ENCODE measurements at places on chromosomes 3 and 15. TPM values are rescaled to one million over a fixed set of nuclear protein-coding genes. Genes with fewer than 3 reads are reported as not detected.

The LRRC31 gene
- total RNA-seq = not detected

The GHSR gene
- total RNA-seq = not detected

The LIPC gene
- total RNA-seq = not detected

The PCCB gene
- total RNA-seq = 64.1 TPM

The SLC15A2 gene
- 15.2 TPM for total RNA-seq

The ATP8B4 gene
- total RNA-seq = not detected

The TMEM87A gene
- total RNA-seq = 23.6 TPM

The GOLGA8M gene
- total RNA-seq = not detected

The CELSR3 gene
- total RNA-seq = 8.4 TPM

The LYSMD2 gene
- total RNA-seq = 0.89 TPM

The DAZL gene
- total RNA-seq = not detected

The ALDH1A2 gene
- total RNA-seq = not detected

- DNase-seq = peak; percentile 53
These were observed 505 bp upstream of the WNT5A start for GRCh38 chr3:55487381-55488241.

GRCh38 chr3:190118438-190118837, 2.3 kb downstream of the P3H2 start:
- no peak for DNase-seq

- peak; percentile 56 for DNase-seq
These were observed 25.1 kb downstream of the C3orf18 start for GRCh38 chr3:50542177-50543034.

GRCh38 chr3:183180110-183180783, 17.7 kb upstream of the LAMP3 start:
- DNase-seq = no peak

GRCh38 chr15:72197460-72198355, at the start of gene GRAMD2A:
GRAMD2A (minus strand) TSS chr15:72197787.
- DNase-seq = no peak

DNA sequence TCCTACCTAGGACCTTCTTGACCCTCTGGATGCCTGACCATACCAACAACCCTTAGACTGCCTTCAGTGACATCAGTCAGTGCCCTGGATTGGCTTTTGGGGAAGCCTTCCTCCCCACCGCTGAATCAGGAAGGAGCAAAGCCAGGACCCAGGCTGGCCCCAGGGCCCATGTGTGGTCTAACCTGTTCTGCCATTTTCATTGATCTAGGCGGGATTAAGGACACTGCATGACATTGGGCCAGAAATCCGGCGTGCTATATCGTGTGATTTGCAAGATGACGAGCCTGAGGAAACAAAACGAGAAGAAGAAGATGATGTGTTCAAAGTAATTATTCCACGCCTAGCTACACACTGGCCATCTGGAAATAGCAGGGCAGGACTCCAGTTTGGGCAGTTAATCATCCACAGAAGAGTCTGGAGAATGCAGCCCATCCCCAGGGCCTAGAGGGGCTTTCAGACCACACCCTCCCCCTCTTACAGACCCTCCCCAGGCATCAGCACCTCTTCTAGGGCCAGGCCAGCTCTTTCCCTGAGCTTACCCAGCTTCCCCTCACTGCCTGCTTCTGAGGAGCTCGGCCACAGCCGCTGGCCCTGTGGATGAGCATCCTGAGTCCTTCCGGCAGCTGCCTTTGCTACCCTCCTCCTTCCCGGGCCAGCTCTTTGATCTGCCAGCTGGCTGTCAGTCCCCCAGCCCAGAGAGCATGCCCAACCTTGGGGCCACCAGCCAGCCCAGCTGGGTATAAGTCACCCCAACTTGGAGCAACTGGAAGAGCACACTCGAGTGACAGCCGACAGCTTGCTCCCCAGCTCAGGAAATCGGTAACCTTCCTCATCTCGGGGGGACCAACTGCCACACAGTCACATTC, 45.9 kb downstream of the CHDH start:
- no peak for DNase-seq

DNA sequence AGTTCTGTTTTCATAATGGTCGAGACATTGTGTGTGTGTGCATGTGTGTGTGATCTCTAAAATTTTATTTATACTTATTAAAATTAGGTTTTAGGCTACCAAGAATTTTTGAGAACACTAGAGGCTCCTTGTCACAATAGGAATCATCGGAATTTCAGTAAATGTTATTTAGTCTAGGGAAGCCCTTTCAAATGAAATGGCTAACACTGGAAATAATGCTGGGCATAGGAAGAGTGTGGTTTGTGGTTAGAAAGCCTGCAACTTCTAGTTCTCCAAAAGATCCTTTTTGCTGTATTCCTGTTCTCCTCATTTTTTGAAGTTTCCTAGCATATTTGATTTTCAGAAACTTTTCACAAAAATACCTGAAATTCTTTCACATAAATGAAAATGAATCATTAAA, 92.5 kb upstream of the MBNL1 start:
- no peak for DNase-seq

DNA sequence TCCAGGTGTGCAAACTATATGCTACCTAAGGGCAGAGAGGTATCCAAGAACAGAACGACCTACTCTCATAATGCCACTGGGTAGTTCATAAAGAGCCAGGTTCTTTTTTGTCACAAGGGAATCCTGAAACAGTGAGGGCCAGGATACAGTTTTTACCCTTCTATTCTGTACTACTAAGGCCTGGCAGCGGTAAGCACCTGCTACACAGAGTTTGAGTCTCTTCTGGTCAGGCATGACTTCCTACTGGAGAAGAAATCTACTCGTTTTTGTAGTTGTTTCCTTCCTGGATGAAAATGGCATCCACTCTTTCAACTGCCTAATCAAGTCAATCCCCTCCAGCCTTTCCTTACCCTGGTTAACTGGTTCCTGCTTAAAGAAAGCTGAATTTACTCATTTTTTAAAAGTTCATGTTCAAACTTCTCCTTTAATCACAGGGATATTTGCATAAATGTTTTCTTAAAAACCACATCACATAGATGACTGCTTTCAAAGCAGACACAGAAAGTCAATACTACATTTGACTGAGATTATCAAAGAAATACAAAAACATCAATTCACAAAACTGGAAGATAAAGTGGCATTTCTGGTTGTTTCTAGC, 40.0 kb downstream of the MAP4 start:
- DNase-seq = peak; percentile 56

DNA sequence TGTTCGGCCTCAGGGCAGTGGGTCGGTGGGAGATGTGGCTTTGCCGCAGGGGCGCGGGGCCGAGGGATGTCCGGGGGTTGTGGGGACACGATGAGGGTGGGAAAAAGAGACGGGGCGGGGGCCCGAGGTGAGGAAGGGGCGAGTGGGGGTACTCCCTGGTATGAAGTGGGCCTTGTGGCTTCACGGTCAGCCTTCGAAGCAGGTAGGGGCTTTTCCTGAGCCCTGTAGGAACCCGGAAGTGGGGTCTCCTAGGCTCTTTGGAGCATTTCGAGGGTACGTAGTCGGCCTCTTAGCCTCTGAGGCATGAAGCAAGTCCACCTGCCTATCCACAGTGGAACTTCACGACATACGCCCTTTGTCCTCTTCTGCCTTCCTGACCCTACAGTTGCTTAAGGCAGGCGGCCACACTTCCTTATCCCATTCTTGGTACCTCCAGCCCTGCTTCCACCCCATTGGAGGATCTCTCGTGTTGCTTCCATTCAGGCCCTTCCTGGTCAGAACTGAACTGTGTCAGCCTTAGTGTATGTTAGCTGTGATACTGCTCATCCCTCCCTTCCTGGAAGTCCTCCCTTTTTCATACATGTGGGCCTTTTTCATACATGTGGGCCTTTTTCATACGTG, 389 bp downstream of the ARPC4 start:
- DNase-seq = peak; percentile 57

GRCh38 chr15:35289024-35289617, 204.0 kb upstream of the NANOGP8 start:
- DNase-seq = peak; percentile 37

- DNase-seq = no peak
These were observed 434.2 kb upstream of the CCDC54 start for GRCh38 chr3:106943071-106943470.

DNA sequence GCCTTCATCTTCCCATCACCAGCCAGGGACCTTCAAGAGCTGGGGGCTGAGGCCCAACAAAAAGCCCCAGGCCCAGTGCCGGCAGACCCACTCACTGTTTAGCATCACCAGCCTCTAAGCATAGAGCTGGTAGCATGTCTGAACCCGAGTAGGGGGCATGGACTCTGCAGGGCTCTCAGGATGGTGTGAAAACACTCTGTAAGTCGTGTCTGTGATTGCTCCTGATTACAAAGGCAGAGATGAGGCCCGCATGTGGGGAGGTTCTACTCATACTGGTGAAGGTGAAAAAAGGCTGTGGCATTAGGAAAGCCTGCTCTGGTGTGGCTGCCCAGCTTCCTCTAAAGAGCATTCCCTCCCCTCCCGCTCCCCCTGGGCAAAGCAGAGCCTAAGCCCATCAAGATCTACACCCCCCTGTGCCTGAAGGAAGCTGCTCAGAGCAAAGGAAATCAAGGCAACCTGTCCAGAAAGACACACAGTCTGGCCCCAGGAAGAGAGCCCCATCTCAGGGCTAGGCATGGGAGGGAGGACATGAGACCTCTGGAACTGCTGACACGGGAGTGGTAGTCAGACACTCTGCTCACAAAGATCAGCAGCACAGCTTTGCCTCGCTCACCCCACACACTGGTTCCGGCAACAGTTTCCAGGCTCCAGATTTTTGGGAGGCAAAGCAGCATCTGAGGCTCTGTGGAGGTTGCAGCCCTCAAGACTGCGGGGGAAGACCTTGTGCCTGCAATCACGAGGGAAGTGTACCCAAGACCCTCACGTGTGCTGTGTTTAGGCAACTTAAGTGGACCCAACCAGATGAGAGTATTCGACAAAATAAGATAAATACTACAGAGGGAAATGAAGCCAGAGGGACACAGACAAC, 36.7 kb downstream of the CCDC12 start:
- DNase-seq = no peak

DNA sequence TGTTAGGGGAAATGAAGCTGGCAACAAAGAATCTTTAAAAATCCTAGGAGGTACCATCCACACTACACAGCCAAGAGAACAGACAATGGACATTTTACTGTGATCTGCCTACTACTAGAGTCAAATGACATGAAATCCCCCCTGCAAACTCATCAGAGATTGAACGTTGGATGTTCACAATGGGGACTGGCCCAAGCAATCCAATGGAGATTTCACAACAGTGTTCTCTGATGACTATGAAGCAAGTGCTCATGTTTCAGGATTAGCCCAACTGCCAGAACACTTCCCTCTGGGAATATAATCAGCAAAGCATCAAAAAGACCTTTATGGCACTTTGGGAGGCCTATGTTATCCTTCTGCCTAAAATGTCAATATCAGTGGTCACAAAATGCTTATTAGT, 97.8 kb downstream of the IGSF11 start:
- no peak for DNase-seq

- DNase-seq = no peak
These were observed 10.4 kb upstream of the CLK3 start for GRCh38 chr15:74604983-74605794.

DNA sequence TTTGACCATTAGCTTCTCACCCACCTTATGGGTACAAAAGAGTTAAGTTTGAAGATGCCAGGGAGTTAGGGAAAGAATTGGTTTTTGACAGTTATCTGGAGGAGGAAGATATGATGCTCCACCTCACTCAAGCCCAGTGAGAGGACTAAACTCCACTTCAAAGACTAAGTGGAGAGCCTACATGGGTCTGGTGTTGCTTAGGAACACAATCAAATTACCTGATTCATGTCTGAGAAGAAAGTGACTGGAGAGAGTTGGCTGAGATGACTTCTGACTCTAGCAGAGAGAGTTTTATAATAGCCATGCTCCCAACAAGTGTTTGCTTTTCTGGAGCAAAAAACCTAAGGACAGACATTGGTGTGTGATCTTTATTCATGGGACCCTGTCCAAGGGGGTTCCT, 43.3 kb downstream of the SUCNR1 start:
- DNase-seq = no peak

GRCh38 chr3:4750306-4750968, 228.8 kb upstream of the BHLHE40 start:
- DNase-seq = no peak

GRCh38 chr3:185960522-185961288, 22.9 kb upstream of the TRA2B start:
- no peak for DNase-seq

GRCh38 chr3:143362115-143362991, 242.8 kb downstream of the CHST2 start:
- no peak for DNase-seq

DNA sequence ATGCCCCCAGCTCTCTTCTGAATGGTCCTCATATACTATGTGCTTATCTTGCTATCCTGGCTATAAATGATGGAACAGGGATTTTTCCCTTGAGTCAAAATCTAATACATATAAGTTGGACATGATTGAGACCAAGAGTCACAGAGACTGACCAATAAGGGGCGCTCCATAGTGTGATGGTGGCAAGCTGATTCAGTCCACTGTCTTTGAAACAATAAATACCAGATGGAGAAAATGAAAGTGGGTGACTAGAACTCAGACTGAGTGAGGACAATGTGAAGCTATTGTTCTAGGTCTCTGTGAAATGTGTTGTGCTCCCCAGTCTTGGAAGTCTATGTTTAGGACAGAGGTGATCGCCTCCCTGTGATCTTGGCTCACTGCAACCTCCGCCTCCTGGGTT, 10.6 kb upstream of the FSTL1 start:
- no peak for DNase-seq

GRCh38 chr3:172654470-172654869, 56.4 kb downstream of the NCEH1 start:
- DNase-seq = no peak

DNA sequence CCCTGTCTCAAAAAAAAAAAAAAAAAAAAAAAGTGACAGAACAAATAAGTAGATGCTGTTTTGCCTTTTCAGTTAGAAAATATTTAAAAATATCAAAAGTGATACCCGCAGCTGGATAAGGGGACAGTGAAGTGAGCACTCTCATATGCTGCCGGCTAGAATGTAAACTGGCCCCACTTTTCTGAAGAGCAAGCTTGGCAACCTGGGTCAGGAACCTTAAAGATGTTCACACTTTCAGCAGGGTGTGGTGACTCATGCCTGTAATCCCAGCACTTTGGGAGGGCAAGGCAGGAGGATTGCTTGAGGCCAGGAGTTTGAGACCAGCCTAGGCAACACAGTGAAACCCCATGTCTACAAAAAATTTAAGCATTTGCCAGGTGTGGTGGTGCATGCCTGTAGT, 17.4 kb downstream of the FSD2 start:
- DNase-seq = no peak

GRCh38 chr3:13605555-13605954, 56.6 kb downstream of the FBLN2 start:
- DNase-seq = no peak

GRCh38 chr3:50604628-50605588, 6.7 kb downstream of the CISH start:
- DNase-seq = peak; percentile 14

DNA sequence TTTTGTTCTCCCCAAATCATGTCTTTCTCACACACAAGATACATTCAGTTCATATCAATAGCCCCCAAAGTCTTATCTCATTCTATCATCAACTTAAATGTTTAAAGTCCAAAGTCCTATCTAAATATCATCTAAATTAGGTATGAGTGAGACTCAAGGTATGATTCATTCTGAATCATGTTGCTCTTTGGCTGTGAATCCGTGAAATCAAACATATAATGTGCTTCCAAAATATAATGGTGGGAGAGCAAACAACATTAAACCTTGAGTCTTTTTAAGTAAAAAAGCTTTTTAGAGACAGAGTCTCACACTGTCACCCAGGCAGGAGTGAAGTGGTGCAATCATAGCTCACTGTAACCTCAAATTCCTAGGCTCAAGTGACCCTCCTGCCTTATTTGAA, 139.1 kb downstream of the SAMMSON start:
- no peak for DNase-seq
